ENCODE measurements at places on chromosomes 13 and 19. TPM values are rescaled to one million over a fixed set of nuclear protein-coding genes. Genes with fewer than 3 reads are reported as not detected.
A peak's percentile ranks its signal among the peaks of the same experiment; 100 is the strongest.

GRCh38 chr13:33369073-33369472 lies 83.5 kb upstream of the STARD13 start:
- DNase-seq = no peak

DNA sequence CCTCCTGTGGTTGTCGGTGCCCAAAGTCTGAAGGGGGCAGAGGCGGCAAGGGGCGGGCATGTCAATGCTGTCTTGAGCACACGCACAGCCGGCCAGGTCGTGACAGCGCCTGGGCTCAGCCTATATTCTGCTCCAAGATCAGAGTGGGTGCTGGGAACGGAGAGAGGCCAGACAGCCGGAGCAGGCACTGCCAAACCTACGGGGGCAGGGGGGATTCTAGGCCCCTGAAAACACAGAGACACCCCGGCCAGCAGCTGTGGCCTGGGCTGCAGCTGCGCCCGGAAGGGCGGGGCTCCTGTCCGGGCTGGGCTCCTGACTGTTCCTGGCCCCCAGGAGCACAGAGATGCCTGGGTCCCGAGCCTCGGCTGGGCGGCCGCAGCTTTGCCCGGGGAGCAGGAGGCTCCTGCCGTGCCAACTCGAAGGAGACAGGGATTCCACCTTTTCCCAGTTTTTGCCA lies 2662.9 kb upstream of the PCDH20 start:
- no peak for DNase-seq

DNA sequence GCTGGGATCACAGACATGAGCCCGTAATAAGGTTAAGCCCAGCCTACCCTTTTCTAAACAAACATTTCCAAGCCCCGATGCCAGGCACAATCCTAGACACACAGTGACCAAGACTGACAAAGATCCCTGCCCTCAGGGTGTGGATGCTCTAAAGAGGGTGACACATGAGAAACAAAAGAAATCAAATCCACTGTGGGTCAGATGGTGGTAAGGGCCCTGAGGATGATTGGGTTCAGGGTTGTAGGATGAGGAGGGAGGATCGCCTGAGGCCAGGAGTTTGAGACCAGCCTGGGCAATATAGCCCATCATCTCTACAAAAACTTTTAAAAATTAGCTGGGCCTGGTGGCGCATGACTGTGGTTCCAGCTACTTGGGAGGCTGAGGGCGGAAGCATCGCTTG lies 44.6 kb downstream of the PTPRS start:
- no peak for DNase-seq

DNA sequence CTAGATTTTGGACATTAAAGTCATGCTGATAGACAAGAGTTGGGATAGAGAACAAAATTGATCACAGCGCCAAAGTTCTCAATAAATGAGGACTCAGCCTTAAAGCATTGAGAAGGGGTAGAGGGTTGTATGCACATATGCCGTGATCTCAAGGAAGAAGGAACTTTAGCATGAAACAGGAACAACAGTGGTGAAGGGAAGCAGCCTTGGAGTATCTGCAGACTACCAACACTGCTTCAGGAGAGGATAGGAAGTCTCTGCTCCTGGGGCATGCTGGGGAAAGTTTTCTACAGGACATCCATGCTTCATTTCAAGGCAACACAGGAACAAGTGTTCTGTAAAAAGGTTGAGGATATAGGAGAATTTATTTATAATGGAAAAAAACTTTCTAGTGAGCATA lies 111.9 kb upstream of the MLNR start:
- DNase-seq = no peak

DNA sequence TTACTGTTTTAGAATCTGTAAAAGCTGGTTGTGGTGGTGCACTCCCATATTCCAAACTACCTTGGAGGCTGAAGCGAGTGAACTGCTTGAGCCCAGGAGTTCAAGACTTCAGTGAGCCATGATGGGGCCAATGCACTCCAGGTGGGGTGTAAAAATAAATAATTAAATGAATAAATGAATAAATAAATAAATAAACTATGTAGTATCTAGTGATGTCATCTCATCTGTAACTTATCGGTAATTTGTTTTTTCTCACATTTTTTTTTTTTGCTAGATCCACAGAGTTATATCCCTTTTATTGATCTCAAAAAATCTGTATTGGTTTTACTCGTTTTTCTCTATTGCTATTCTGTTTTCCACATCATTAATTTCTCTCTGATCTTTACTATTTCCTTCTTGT lies 5.0 kb downstream of the SCGB2B2 start:
- no peak for DNase-seq

DNA sequence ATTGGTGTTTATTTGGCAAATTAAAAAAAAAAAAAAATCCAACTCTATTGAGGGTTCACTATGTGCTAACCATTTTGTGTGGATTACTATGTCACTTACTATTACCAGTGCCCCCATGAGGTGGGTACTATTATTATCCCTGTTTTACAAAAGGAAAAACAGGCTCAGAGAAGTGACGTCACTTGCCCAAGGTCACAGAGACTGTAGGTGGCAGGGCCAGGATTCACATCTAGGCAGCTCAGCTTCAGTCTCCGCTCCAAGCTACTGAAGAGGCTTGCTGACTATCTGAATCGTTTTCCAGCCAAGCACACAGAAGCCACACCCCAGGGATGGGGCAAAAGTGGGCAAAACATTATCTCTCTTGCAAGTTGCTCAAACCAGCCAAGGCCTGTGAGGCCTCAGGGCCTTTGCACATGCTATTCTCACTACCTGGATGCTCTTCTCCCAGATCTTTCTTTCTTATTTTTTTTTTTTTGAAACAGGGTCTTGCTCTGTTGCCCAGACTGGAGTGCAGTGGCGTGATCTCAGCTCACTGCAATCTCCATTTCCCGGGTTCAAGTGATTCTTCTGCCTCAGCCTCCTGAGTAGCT lies 4.8 kb upstream of the ANGPTL8 start:
- no peak for DNase-seq

The TBXA2R gene
- polyA plus RNA-seq = 2.4 TPM

DNA sequence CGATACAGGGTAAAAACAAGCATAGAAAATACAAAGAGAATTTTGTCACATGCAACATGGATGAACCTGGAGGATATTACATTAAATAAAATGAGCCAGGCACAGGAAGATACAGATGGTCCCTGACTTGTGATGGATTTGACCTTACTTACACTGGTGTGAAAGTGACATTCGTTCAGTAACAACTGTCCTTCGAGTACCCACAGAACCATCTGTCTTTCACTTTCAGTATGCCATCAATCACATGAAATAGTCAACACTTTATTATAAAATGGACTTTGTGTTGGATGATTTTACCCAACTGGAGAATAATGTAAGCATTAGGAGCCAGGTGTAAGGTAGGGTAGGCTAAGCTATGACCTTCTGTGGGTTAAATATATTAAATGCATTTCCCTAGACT lies 51.5 kb downstream of the ZNF787 start:
- no peak for DNase-seq

The MEF2B gene
- 0.65 TPM for polyA plus RNA-seq

GRCh38 chr13:37966266-37966665 lies 96.7 kb upstream of the TRPC4 start:
- no peak for DNase-seq

The DACT3 gene
- polyA plus RNA-seq = 0.76 TPM

GRCh38 chr19:46347985-46348384 lies 1.1 kb downstream of the PPP5C start:
- DNase-seq = no peak

The OXGR1 gene
- not detected for polyA plus RNA-seq

- DNase-seq = peak; percentile 5
Measured at GRCh38 chr13:28719227-28720055, 671 bp upstream of the SLC46A3 start.

All from endothelial cell of umbilical vein (primary cell).